Activated T-cell treated with anti-CD3 and anti-CD28 coated beads for 1 hour (primary cell): ENCODE measurements at places on chromosomes 6 and 20.

DNA sequence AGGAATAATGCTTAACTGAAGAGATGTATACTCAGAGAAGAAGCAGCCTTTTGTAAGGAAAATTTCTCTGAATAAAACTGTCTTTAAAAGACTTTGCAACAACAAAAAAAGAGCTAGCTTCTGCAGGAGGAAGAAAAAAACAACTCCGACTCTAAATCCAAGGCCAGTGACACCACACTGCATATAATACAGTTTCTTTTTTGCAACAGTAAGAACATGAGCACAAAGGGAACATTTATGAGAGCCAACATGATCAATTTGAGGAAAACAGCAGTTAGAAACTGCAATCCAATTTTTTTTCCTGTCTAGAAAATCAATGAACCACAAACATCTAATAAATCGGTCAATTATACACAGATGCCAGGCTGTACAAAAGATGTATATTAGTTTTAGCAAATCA is 42.9 kb upstream of the UST start:
- no peak for DNase-seq

- no peak for DNase-seq
These were observed 313.1 kb upstream of the SUPT3H start for GRCh38 chr6:45690846-45691245.

- no peak for DNase-seq
These were observed 2.5 kb downstream of the RBM39 start for GRCh38 chr20:35739294-35740163.

DNA sequence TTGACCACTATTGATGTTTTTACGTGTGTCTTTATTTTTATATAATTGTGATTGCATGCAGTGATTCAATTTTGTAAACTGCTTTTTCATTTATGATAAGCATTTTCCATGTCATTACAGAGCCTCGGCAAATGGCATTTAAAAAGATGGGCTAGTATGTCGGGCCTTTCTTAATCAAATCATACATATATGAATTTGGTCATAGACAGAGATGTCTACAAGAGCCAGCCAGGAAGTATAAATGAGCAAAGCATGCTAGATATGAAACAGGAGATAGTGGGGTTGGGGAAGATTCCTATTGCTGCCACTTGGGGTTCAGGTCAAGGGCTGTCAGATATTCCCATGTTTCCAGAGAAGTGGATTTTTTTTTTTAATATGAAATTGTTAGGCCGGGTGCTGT is 20.0 kb downstream of the KIF3B start:
- no peak for DNase-seq

DNA sequence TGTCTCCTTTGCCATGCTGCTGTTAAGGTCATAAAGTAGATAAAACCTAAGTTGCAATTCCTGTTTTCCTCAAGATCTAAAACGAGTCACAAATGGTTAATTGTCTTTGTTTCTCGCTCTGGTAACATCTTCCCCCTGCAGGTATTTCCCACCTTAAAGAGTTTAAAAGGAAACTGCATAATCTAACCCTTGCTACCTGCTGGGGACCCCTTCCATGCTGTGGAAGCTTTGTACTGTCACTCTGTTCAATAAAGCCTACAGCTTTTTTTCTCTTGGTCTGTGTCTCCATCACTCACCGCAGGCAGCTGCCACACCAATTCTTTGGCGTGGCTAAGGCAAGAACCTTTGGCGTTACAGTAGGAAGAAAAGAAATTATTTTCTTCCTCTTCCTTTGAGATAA is 117.7 kb upstream of the GJE1 start:
- no peak for DNase-seq

- no peak for DNase-seq
These were observed 4.2 kb upstream of the CTSZ start for GRCh38 chr20:59010995-59011873.

DNA sequence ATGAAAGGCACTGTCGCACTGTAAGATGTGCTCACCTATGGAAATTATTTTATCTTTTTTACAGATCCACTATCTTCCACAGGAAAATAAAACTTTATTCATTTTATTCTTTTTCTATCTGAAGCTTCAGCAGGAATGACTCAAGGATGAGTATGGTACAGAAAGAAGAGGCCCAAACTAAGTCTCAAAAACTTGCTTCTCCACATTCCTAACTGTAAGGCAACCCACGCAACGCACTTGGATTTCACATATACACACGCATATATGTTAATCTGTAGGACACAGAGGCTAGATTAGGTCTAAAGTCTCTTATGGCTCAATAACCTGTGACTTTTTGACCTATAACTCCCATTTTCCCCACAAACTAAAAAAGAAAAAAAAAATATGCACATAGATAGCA is 81.9 kb downstream of the RALGAPA2 start:
- no peak for DNase-seq

GRCh38 chr6:36463676-36464075 is 20.9 kb downstream of the KCTD20 start:
- DNase-seq = no peak

GRCh38 chr6:112027942-112028674 is 25.8 kb upstream of the CCN6 start:
- DNase-seq = no peak

- DNase-seq = no peak
These were observed 6.1 kb upstream of the C6orf58 start for GRCh38 chr6:127570739-127571389.

- no peak for DNase-seq
These were observed 37.9 kb downstream of the PREX1 start for GRCh38 chr20:48789781-48790472.

- no peak for DNase-seq
These were observed 288.7 kb upstream of the CDYL start for GRCh38 chr6:4487538-4487937.

- DNase-seq = no peak
These were observed 12.8 kb downstream of the RGS17 start for GRCh38 chr6:153117986-153118879.

DNA sequence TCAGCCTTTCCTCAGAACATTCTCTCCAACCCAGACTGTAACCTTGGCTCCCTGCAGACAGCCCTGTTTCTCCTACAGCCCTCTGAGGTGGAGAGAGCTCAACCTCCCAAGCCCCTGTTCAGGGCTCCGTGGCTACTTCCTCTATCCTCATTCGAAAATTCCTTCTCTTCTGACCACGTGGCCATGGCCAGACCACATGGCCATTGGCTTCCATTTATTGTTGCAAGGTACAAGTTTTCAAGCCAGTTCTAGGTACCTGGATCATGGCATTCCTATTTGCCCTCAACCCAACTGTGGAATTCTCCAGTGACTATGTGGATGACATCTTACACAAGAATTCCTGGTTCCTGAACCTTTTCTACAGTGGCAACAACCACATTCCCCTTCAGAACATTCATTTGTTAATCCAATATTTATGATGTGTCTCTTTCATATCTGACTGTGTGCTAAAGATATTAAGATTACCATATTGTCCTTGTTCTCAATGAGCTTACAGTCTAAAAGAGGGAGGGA is 161.9 kb downstream of the GMPR start:
- DNase-seq = no peak

DNA sequence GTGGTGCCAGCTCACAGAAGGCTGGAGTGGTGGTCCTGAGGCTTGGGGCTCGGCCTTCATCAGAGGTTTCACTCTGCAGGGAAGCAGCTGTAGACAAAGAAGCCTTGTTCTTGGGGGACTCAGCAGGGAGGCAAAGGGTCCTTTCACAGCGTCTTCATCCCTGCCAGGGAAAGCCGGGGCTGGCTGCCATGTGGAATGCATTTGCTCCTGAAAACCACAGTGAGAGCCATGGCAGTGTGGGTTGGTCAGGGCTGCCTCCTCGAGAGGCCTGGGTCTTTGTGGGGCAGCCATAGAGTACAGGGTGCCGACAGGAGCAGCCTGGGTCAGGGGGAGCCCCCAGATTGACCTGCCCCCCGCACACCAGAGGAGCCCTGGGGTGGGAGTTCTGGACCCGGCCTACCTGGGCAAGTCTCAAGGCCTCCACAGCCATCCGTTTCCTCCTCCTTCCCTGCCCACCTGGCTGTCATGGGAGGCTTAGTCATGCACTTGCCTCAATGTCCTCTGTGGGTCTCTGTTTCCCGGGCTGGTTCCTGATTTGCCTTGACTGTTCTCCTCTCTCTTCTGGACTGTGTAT is 144.0 kb downstream of the CDC5L start:
- DNase-seq = no peak

DNA sequence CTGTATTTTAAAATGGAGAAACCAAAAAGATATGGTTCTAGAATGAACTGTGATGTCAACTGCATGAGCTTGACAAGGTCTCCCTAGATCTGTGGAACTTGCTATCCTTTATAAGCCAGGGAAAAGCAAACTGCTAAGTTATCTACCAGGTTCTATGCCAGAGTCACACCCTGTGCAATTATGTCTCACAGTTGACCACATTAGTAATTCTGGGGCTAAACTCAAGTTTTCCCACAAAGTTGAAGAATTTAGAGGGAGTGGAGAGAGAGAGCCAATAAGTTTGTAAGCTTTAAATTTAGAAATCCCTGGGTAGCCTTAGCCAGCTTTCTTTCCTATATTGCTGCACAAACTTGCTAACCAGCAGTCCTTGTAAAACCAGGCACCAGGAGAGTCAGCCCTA is 407.0 kb upstream of the SASH1 start:
- no peak for DNase-seq

DNA sequence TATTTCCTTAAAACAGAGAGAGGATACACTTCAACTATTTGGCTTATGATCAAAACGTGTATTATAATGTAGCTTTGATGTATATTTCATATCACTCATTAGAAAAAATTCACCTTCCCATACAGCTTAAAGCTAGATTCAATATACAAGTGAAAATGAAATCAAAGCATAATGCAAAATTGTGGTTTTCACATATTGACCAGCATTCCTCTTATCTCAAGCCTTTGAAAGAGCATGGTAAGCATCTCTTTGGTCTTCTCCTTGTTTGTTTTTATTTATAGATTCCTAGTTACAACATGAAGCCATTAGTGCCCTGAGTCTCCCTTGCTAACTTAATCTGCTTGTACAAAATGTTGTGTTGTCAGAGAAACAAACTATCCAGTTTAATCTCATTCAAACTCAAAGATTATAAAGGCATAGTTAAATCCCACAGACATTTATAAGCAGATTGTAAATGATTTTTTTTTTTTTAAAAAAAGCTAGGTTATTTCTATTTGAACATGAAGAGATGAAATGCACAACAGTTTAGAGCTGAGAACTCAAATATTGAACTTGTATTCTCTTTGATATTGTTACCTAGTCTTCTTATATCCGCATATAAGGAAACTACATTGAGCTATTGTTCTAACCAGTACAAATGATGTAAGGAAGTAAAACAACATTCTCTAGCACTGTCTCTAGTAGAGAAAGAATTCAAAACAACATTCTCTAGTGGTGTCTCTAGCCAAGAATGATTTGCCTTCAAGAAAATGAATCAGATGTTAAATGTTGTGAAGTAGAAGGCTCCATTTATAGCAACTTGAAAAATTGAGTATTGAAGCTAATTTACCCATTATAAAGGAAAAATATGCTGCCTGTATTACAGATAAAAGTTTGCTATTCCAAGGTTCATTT is 31.2 kb upstream of the SMIM28 start:
- no peak for DNase-seq

- DNase-seq = no peak
These were observed 21.6 kb downstream of the TPX2 start for GRCh38 chr20:31760519-31761240.

DNA sequence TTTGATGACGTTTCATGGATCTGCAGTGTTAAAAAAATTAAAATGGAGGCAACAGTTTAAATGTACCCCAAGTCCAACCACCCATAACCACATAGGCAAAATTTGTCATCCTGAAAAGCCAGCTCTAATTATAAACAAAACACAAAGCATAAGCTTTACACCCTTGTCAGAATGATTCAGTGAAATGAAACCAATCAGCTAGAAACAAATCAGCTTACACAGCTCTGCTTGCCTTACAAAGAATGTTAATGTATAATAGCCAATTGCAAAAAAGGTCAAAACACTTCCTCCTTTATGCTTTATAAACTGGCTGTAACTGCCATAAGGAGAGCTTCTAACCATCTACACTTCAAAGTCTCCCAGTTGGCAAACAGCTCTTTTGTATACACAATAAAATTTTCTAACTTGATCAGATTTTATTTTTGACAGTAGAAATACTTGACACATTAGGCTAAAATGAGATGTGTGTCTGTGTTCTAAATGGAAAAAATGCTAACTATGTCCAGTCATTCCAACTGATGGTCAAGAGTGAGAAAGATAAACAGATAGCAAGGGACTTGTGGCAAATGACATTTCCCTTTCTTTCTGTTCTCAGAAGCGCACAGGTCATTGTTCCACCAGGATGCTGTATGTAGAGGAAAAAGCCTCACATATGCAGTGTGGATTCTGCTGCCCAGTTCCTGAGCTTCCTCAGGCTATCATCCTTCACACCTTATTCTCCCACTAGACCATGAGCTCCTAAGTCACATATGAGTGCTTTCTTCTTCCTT is 344.3 kb upstream of the ID4 start:
- DNase-seq = no peak

- no peak for DNase-seq
These were observed 1.3 kb downstream of the BLCAP start for GRCh38 chr20:37526238-37526838.

- no peak for DNase-seq
These were observed 27.1 kb downstream of the SYNJ2 start for GRCh38 chr6:158008864-158009113.

GRCh38 chr20:24779131-24779530 is 169.9 kb upstream of the CST7 start:
- DNase-seq = no peak

GRCh38 chr6:116536216-116536621 is 9.3 kb downstream of the TRAPPC3L start:
- DNase-seq = no peak

DNA sequence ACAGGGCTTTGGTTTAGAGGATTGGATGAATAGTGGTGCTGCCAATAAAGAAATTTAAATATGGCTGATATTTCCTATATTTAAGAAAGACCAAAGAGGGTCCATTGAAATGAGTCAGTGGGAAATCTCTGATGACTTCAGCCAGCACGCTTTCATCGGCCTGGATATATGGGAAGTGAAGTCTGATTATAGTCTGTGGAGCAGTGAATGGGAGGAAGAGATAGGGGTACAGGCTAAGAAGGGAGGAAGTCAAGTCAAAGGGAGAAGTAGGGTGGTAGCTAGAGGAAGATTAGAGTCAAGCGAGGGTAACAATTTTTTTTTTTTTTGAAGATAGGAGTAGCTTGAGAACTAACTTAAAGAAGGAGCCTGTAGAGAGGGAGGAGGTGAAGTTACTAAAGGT is 22.7 kb downstream of the SLC16A10 start:
- no peak for DNase-seq

DNA sequence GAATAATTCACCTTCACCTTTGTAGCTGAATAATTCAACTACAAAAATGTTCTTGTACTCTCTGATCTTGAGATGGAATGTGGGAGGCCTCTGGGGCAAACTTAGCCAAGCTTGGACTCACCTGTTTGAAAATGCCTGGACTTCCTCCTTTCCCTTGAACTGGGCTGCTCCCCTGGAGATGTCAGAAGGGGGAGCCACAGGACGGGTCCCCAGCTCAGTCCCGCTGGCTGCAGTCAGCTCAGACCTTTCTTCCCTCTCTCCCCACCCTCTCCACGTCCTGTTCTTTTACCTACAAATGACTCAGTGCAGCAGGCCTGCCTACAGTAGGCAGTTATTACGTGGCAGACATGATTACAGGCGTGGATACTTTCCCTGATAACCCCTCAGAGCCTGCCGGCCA is 131.5 kb upstream of the RALGAPA2 start:
- no peak for DNase-seq
